CD8-positive, alpha-beta memory T cell (primary cell): ENCODE measurements at places on chromosomes 3 and 15. TPM values are rescaled to one million over a fixed set of nuclear protein-coding genes. Genes with fewer than 3 reads are reported as not detected.

- no peak overlapping the region for H3K27ac ChIP-seq
- no peaks in the 10 kb centered on the region for H3K4me1 ChIP-seq
- no peaks in the 10 kb centered on the region for H3K27me3 ChIP-seq
- no peak overlapping the region for H3K4me3 ChIP-seq
- H3K36me3 ChIP-seq, result no peaks in the 10 kb centered on the region
These were observed 18.0 kb downstream of the LRRK1 start for GRCh38 chr15:100937171-100937570.

SEMA3F gene
- not detected for total RNA-seq

C3orf49 gene
- total RNA-seq, result not detected

GRCh38 chr15:42494998-42495360, 455 bp upstream of the SNAP23 start:
- peak; percentile 30 for DNase-seq
- H3K4me3 ChIP-seq, result peak overlapping the region; percentile 99
- peaks cover 43% of the 10 kb centered on the region for H3K4me1 ChIP-seq
- H3K36me3 ChIP-seq, result no peaks in the 10 kb centered on the region
- H3K27ac ChIP-seq, result peak overlapping the region; percentile 74
- no peaks in the 10 kb centered on the region for H3K27me3 ChIP-seq

- no peaks in the 10 kb centered on the region for H3K36me3 ChIP-seq
- no peaks in the 10 kb centered on the region for H3K27me3 ChIP-seq
- no peak overlapping the region for H3K4me3 ChIP-seq
- H3K27ac ChIP-seq, result no peak overlapping the region
These were observed 169.2 kb upstream of the STRIT1 start for GRCh38 chr3:155462672-155463071.

- no peaks in the 10 kb centered on the region for H3K4me1 ChIP-seq
- H3K27me3 ChIP-seq, result no peaks in the 10 kb centered on the region
- H3K36me3 ChIP-seq, result no peaks in the 10 kb centered on the region
These were observed 66.3 kb upstream of the DCBLD2 start for GRCh38 chr3:98967758-98968157.

SLC12A1 gene
- total RNA-seq, result not detected

DNA sequence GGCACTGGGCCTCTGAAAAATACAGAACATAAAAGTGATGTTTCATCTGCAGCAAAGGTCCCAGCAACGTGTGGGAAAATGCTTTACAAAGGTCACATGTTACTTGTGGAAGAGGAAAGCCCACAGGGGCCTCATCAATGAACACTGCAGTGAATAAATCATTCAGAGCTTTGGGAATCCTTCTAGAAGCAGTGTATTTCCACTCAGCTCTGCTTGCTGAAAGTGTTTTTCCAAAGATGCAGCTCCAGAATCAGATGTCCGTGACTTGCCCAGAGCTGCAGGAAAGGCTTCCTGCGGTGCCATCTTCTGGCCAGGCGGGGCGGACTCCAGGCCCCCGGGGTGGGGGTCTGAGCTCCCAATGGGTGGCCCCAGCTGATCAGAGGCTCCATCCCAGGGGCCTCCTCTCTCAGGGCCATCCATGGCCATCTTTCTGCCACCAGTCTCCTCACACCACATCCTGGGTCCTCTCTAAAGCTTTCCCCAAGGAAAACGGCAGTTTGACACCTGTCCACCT, 81.5 kb downstream of the C3orf70 start:
- H3K27ac ChIP-seq, result no peak overlapping the region
- H3K4me3 ChIP-seq, result no peak overlapping the region
- no peaks in the 10 kb centered on the region for H3K4me1 ChIP-seq

DNA sequence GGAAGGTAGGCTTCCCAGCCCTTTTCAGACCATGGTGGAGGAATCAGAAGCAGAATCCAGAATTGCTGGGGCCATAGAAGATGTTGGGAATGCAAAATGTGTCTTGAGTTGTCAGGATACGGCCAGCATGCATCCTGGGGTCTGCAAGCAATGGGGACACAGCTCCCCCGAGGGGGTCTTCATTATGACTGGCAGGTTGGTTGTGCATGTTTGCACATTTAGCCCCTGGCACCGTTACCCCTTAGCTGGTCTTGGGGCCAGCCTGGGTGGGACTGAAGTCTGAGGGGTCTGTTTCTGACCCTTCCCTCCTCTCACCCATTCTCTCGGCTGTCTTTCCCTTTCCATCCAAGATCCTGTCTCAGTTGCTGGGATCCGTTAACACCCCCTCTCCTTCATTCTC, 50.7 kb downstream of the STARD5 start:
- DNase-seq, result no peak
- H3K4me1 ChIP-seq, result peaks cover 17% of the 10 kb centered on the region
- no peak overlapping the region for H3K4me3 ChIP-seq
- H3K36me3 ChIP-seq, result no peaks in the 10 kb centered on the region
- no peak overlapping the region for H3K27ac ChIP-seq

DNA sequence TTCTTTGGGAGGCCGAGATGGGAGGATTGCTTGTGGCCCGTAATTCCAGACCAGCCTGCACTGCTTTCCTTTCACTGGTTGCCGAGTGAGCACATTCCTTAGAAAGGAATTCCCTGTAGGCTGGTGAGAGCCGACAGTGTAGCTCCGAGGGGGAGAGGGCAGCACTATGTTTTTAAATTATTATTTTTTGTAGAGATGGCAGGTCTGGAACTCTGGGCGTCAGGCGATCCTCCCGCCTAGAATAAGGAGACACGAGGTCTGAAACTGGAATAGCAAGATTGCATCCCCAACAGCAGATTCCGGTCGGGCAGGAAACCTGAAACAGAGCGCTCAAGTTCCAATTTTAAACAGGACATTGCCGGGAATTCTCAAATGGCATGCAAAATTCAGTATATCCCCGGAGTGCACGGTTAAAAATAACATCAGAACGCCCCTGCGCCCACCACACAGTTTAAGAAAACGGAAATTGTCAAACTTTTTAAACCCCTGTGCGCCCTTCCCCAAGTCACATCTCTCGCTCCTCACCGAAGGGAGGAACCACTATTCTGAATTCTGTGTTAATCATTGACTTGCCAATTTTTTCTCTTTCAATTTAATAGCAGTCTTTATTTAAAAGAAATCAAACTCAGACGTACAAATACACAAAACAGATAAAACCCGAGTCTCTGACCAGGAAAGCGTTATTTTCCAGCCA, 643 bp upstream of the RNU5B-1 start:
- H3K36me3 ChIP-seq, result no peaks in the 10 kb centered on the region
- H3K27me3 ChIP-seq, result no peaks in the 10 kb centered on the region

DNA sequence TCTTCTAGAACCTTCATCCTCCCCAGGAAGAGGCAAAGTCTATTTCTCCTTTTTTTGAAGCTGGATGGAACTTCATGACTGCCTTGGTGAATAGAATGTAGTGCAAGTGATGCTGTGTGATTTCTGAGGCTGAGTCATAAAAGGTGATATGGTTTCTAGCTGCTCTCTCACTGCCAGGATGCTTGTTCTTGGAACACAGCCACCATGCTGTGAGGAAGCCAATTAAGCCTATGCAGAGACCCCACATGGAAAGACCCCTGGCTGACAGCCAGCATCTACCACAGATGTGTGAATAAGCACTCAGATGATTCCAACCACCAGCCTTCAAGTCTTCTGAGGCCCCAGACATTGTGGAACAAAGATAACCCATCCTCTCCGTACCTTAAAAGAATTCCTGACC, 57.0 kb downstream of the ISL2 start:
- H3K27ac ChIP-seq, result no peak overlapping the region
- no peak for DNase-seq
- no peak overlapping the region for H3K4me3 ChIP-seq
- H3K27me3 ChIP-seq, result no peaks in the 10 kb centered on the region

SERPINI2 gene
- not detected for total RNA-seq

THAP10 gene
- total RNA-seq, result 0.20 TPM

DNA sequence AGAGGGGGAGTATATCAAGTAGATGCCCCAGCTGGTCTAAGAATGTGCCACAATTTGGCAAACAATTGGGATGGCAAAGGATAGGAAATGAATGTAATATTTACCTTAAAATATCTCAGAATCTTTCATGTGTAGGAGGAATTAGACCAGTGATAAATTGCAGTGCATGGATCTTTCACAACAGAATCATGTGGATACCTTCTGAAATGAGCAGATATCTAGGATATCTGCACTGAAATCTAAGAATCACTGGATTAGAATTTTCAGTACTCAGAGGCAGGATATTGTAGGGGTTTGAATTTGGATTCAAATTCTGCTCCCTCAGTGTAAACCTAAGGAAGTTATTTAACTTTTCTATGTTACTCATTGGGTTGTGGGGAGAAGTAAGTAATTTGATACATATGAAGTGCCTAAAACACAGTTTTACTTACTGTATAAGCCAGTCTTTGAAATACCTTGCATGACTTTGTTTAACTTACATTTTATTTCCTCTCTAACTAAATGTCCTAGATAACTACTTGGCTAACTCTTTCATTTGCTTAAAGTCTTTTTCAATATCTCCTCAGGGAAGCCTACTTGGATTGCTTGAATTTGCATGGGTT, 8.8 kb downstream of the IL1RAP start:
- H3K4me3 ChIP-seq, result no peak overlapping the region
- H3K4me1 ChIP-seq, result no peaks in the 10 kb centered on the region
- no peaks in the 10 kb centered on the region for H3K36me3 ChIP-seq
- no peak for DNase-seq
- no peak overlapping the region for H3K27ac ChIP-seq

- no peak overlapping the region for H3K27ac ChIP-seq
- no peaks in the 10 kb centered on the region for H3K36me3 ChIP-seq
- peaks cover 12% of the 10 kb centered on the region for H3K4me1 ChIP-seq
- DNase-seq, result no peak
- no peak overlapping the region for H3K4me3 ChIP-seq
- no peaks in the 10 kb centered on the region for H3K27me3 ChIP-seq
These were observed 142.8 kb downstream of the IGF1R start for GRCh38 chr15:98791046-98791701.

- no peaks in the 10 kb centered on the region for H3K27me3 ChIP-seq
- no peak overlapping the region for H3K4me3 ChIP-seq
- H3K36me3 ChIP-seq, result no peaks in the 10 kb centered on the region
- no peaks in the 10 kb centered on the region for H3K4me1 ChIP-seq
These were observed 295.2 kb downstream of the VGLL3 start for GRCh38 chr3:86695752-86696151.

CLSTN2 gene
- not detected for total RNA-seq

- DNase-seq, result no peak
- no peaks in the 10 kb centered on the region for H3K36me3 ChIP-seq
- no peaks in the 10 kb centered on the region for H3K4me1 ChIP-seq
- H3K27me3 ChIP-seq, result peaks cover 6% of the 10 kb centered on the region
- H3K4me3 ChIP-seq, result no peak overlapping the region
These were observed 57.8 kb downstream of the ZNF621 start for GRCh38 chr3:40582401-40583027.

CADPS gene
- not detected for total RNA-seq
